Aorta (tissue), 5 donors: ENCODE measurements at places on chromosomes 12 and 14. TPM values are rescaled to one million over a fixed set of nuclear protein-coding genes. Genes with fewer than 3 reads are reported as not detected.
A peak's percentile ranks its signal among the peaks of the same experiment; 100 is the strongest.

The LTB4R gene
- total RNA-seq = 8.2 TPM

The OTX2 gene
- total RNA-seq = not detected

The C14orf180 gene
- 1.3 TPM for total RNA-seq

The TPPP2 gene
- not detected for total RNA-seq

The CCDC88C gene
- 9.2 TPM for total RNA-seq

The ETFBKMT gene
- 2.8 TPM for total RNA-seq

The CD163 gene
- 308 TPM for total RNA-seq

The LPAR5 gene
- 2.5 TPM for total RNA-seq

The OR10AD1 gene
- total RNA-seq = not detected

GRCh38 chr12:52870361-52871290, 21.8 kb upstream of the KRT78 start:
- peak; percentile 64 for DNase-seq
- no peaks in the 10 kb centered on the region for H3K27me3 ChIP-seq
- no peaks in the 10 kb centered on the region for H3K36me3 ChIP-seq
- no peak overlapping the region for H3K27ac ChIP-seq
- no peak overlapping the region for H3K4me3 ChIP-seq

GRCh38 chr12:123055281-123055766, 74.8 kb downstream of the ARL6IP4 start:
- H3K4me3 ChIP-seq = no peak overlapping the region
- no peaks in the 10 kb centered on the region for H3K36me3 ChIP-seq
- H3K27me3 ChIP-seq = no peaks in the 10 kb centered on the region

GRCh38 chr12:59115526-59115925, 195.2 kb upstream of the LRIG3 start:
- no peaks in the 10 kb centered on the region for H3K27me3 ChIP-seq
- H3K4me1 ChIP-seq = peaks cover 7% of the 10 kb centered on the region
- no peak overlapping the region for H3K4me3 ChIP-seq
- H3K27ac ChIP-seq = no peak overlapping the region
- no peaks in the 10 kb centered on the region for H3K36me3 ChIP-seq

- H3K4me3 ChIP-seq = no peak overlapping the region
- no peak for DNase-seq
- H3K27me3 ChIP-seq = no peaks in the 10 kb centered on the region
- no peaks in the 10 kb centered on the region for H3K36me3 ChIP-seq
These were observed 36.0 kb downstream of the CDK17 start for GRCh38 chr12:96364092-96364700.

GRCh38 chr12:91896286-91897024, 249.2 kb downstream of the BTG1 start:
- no peak overlapping the region for H3K4me3 ChIP-seq
- peak; percentile 57 for DNase-seq
- peaks cover 3% of the 10 kb centered on the region for H3K4me1 ChIP-seq
- no peaks in the 10 kb centered on the region for H3K36me3 ChIP-seq

GRCh38 chr12:123906711-123907420, 65.8 kb downstream of the CCDC92 start:
- no peak overlapping the region for H3K4me3 ChIP-seq
- H3K27ac ChIP-seq = no peak overlapping the region
- no peaks in the 10 kb centered on the region for H3K27me3 ChIP-seq
- no peaks in the 10 kb centered on the region for H3K36me3 ChIP-seq
- H3K4me1 ChIP-seq = no peaks in the 10 kb centered on the region
- DNase-seq = peak; percentile 25

- H3K27ac ChIP-seq = no peak overlapping the region
- no peaks in the 10 kb centered on the region for H3K4me1 ChIP-seq
- peak; percentile 46 for DNase-seq
- no peak overlapping the region for H3K4me3 ChIP-seq
These were observed 3.5 kb upstream of the SCNN1A start for GRCh38 chr12:6378709-6379472.

GRCh38 chr12:52057638-52058576, 6.7 kb downstream of the NR4A1 start:
- no peaks in the 10 kb centered on the region for H3K36me3 ChIP-seq
- no peak overlapping the region for H3K27ac ChIP-seq
- H3K4me3 ChIP-seq = no peak overlapping the region
- DNase-seq = no peak

- H3K36me3 ChIP-seq = no peaks in the 10 kb centered on the region
- H3K27me3 ChIP-seq = no peaks in the 10 kb centered on the region
- H3K4me3 ChIP-seq = no peak overlapping the region
These were observed 156.3 kb upstream of the GSC start for GRCh38 chr14:94926176-94926575.

- no peaks in the 10 kb centered on the region for H3K27me3 ChIP-seq
- H3K4me3 ChIP-seq = no peak overlapping the region
- H3K4me1 ChIP-seq = no peaks in the 10 kb centered on the region
- H3K27ac ChIP-seq = no peak overlapping the region
- H3K36me3 ChIP-seq = no peaks in the 10 kb centered on the region
These were observed 399.2 kb downstream of the VRK1 start for GRCh38 chr14:97196336-97196735.

DNA sequence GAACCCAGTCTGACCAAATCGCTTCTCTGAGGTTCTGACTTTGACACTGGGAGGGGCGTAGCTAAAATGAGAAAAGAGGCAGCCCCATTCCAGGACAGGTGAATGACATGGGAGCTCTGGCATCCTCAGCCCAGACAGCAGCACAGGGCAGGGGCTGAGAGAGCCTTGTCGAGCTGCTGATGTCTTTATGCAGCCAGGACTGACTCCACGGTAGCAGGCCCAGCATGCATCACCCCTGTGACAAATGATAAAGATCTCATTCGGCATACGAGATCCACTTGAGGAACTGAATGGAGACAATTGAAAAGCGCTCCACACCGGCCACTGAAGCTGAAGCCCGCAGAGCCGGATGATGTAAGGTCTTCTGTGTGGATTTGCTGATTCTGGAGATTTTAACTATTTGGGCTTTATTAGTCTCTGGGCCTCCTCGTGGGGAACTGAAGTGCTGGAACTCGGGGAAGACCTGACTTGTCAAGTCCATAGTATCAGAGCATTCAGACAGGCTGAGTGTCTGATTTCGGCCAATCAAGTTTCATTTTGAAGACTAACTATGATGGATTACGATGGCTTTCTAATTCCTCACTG, 56.9 kb upstream of the MAP1LC3B2 start:
- no peaks in the 10 kb centered on the region for H3K36me3 ChIP-seq
- no peak overlapping the region for H3K4me3 ChIP-seq

- no peaks in the 10 kb centered on the region for H3K4me1 ChIP-seq
- peak overlapping the region; percentile 9 for H3K27ac ChIP-seq
- no peak overlapping the region for H3K4me3 ChIP-seq
- no peaks in the 10 kb centered on the region for H3K36me3 ChIP-seq
These were observed 69.6 kb upstream of the AEBP2 start for GRCh38 chr12:19369691-19370148.

- H3K4me3 ChIP-seq = no peak overlapping the region
- H3K36me3 ChIP-seq = peaks cover 3% of the 10 kb centered on the region
These were observed 72.4 kb downstream of the ATP2B1 start for GRCh38 chr12:89636052-89636775.

DNA sequence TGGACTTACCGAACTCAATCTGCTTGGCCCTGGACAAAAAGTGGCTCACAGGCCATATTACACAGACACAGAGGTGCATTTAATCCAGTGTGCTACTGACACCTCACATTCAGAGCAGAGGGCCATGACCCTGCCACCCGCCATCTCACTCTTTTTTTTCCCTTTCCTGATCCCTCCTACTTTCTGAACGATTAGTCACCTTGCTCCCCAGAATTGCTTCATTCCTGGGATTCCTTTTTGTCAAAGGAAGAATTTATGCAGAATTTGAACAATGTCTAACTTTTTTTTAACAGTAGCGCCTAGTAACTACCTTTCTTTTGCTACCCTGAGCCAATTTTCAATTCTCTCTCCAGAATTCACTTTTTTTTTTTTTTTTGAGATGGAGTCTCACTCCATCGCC, 4.6 kb downstream of the PKP2 start:
- H3K4me1 ChIP-seq = no peaks in the 10 kb centered on the region
- no peak overlapping the region for H3K27ac ChIP-seq
- H3K4me3 ChIP-seq = no peak overlapping the region
- no peaks in the 10 kb centered on the region for H3K36me3 ChIP-seq

- no peak for DNase-seq
- no peaks in the 10 kb centered on the region for H3K36me3 ChIP-seq
- H3K4me3 ChIP-seq = no peak overlapping the region
- peaks cover 7% of the 10 kb centered on the region for H3K4me1 ChIP-seq
- no peak overlapping the region for H3K27ac ChIP-seq
- no peaks in the 10 kb centered on the region for H3K27me3 ChIP-seq
These were observed 64.7 kb downstream of the BTG1 start for GRCh38 chr12:92080911-92081285.

- H3K36me3 ChIP-seq = no peaks in the 10 kb centered on the region
- H3K27me3 ChIP-seq = no peaks in the 10 kb centered on the region
- H3K27ac ChIP-seq = peak overlapping the region; percentile 43
- peak; percentile 73 for DNase-seq
- no peaks in the 10 kb centered on the region for H3K4me1 ChIP-seq
- no peak overlapping the region for H3K4me3 ChIP-seq
These were observed 213.1 kb downstream of the CHST11 start for GRCh38 chr12:104669851-104670337.

GRCh38 chr14:25861406-25861805, 736.4 kb downstream of the NOVA1 start:
- no peaks in the 10 kb centered on the region for H3K4me1 ChIP-seq
- no peak overlapping the region for H3K27ac ChIP-seq
- no peak for DNase-seq

GRCh38 chr12:101931498-101932326, 54.3 kb downstream of the DRAM1 start:
- H3K4me1 ChIP-seq = no peaks in the 10 kb centered on the region
- no peak overlapping the region for H3K27ac ChIP-seq
- DNase-seq = no peak
- H3K36me3 ChIP-seq = no peaks in the 10 kb centered on the region

GRCh38 chr14:57345106-57345505, 45.3 kb upstream of the NAA30 start:
- no peak for DNase-seq
- no peak overlapping the region for H3K27ac ChIP-seq
- no peaks in the 10 kb centered on the region for H3K36me3 ChIP-seq
- no peak overlapping the region for H3K4me3 ChIP-seq
- no peaks in the 10 kb centered on the region for H3K27me3 ChIP-seq
- H3K4me1 ChIP-seq = no peaks in the 10 kb centered on the region

DNA sequence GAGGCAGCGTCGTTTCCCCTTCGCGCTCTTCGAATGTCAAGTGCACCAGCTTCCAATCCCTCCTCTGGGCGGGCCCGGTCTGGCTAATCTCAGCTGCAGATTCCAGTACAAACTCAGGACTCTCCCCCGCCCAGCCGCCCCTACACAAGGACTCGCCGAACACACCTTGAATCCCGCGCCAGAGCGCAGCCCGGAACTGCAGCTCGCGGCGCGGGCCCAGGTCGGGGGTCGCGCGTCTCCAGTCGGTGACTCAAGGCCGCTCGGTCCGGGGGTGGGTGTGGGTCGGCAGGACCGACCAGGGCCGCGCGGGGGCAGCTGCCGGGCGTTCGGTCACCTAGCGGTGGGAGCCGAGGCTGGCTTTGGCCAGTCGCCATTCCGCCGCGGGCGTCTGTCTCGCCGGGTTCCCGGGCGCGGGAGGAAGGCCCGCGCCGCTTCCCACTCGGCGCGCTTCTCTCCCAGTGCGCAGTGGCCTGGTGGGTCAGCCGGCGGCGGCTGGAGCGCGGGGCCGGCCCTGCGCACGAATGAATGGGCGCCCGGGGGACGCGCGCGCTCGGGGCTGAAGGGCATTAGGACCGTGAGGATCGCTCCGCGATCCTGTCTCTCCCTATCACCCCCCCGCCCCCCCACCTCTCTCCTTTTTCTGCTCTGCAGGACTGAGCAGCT, at the start of gene GALNT16:
Gene GALNT16 (plus strand): TSS at position 632 of the 663 bp plus-strand sequence. CDS start 133 bp downstream, outside the sequence.
- H3K27me3 ChIP-seq = no peaks in the 10 kb centered on the region
- no peak for DNase-seq
- no peak within 1 kb of the TSS for H3K27ac ChIP-seq
- H3K36me3 ChIP-seq = no peaks in the 10 kb centered on the region
- H3K4me3 ChIP-seq = peak within 1 kb of the TSS; percentile 50

- no peak for DNase-seq
- H3K4me3 ChIP-seq = no peak overlapping the region
- no peaks in the 10 kb centered on the region for H3K27me3 ChIP-seq
- no peaks in the 10 kb centered on the region for H3K36me3 ChIP-seq
- no peaks in the 10 kb centered on the region for H3K4me1 ChIP-seq
These were observed 114.7 kb upstream of the EEA1 start for GRCh38 chr12:93043877-93044209.

- H3K4me3 ChIP-seq = no peak overlapping the region
- H3K27ac ChIP-seq = no peak overlapping the region
- DNase-seq = no peak
- no peaks in the 10 kb centered on the region for H3K27me3 ChIP-seq
- H3K36me3 ChIP-seq = no peaks in the 10 kb centered on the region
- no peaks in the 10 kb centered on the region for H3K4me1 ChIP-seq
These were observed 340.9 kb downstream of the ALG10 start for GRCh38 chr12:34363050-34363673.

GRCh38 chr12:99110868-99111267, 465.8 kb downstream of the APAF1 start:
- H3K4me1 ChIP-seq = no peaks in the 10 kb centered on the region
- no peak overlapping the region for H3K4me3 ChIP-seq
- DNase-seq = no peak
- H3K27ac ChIP-seq = no peak overlapping the region
- no peaks in the 10 kb centered on the region for H3K36me3 ChIP-seq
- no peaks in the 10 kb centered on the region for H3K27me3 ChIP-seq

DNA sequence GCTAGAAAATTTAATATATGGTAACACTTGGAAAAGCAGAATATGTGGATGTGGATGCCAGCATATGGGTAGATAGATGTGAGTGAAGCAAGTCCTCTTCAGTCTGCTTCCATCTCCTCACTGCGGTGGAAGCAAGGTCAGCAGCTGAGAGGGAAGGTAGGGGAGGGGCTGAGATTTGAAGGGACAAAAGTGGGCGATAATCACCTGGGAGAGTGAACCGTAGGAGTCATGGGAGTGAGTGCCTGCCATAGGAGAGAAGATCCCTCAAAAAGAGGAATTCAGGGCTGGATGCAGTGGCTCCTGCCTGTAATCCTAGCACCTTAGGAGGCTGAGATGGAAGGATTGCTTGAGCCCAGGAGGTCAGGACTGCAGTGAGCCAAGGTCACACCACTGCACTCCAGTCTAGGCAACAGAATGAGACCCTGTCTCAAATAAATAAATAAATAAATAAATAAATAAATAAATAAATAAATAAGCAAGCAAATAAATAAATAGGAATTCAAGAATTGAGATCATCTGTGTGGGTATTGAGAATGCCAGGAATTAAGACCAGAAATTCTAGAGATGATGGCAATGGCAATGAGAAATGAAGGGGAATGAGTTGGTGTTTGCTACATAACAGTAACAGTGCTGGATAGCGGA, 123.4 kb downstream of the BICD1 start:
- no peak for DNase-seq
- H3K27me3 ChIP-seq = no peaks in the 10 kb centered on the region
- H3K4me3 ChIP-seq = no peak overlapping the region
- no peaks in the 10 kb centered on the region for H3K4me1 ChIP-seq
- H3K27ac ChIP-seq = no peak overlapping the region
- H3K36me3 ChIP-seq = no peaks in the 10 kb centered on the region

- no peaks in the 10 kb centered on the region for H3K27me3 ChIP-seq
- H3K4me3 ChIP-seq = no peak overlapping the region
- H3K27ac ChIP-seq = no peak overlapping the region
- DNase-seq = no peak
- no peaks in the 10 kb centered on the region for H3K36me3 ChIP-seq
These were observed 59.2 kb downstream of the RASSF8 start for GRCh38 chr12:26017484-26018211.

GRCh38 chr12:58011676-58012075, 70.3 kb downstream of the ATP23 start:
- H3K4me3 ChIP-seq = no peak overlapping the region
- no peaks in the 10 kb centered on the region for H3K4me1 ChIP-seq
- no peak for DNase-seq
- no peaks in the 10 kb centered on the region for H3K27me3 ChIP-seq
- no peak overlapping the region for H3K27ac ChIP-seq
